ENCODE measurements at places on chromosomes 16 and 17.

GRCh38 chr16:66152181-66152580 lies 214.3 kb upstream of the CDH5 start:
- no peak for DNase-seq

- no peak for DNase-seq
These were observed 5.7 kb upstream of the FN3K start for GRCh38 chr17:82729479-82730260.

GRCh38 chr16:2056681-2057407 lies 9.1 kb downstream of the TSC2 start:
- DNase-seq: no peak

- DNase-seq: no peak
These were observed 12.8 kb downstream of the LRRC36 start for GRCh38 chr16:67339453-67339852.

GRCh38 chr17:17018612-17019429 lies 23.4 kb upstream of the MPRIP start:
- no peak for DNase-seq

DNA sequence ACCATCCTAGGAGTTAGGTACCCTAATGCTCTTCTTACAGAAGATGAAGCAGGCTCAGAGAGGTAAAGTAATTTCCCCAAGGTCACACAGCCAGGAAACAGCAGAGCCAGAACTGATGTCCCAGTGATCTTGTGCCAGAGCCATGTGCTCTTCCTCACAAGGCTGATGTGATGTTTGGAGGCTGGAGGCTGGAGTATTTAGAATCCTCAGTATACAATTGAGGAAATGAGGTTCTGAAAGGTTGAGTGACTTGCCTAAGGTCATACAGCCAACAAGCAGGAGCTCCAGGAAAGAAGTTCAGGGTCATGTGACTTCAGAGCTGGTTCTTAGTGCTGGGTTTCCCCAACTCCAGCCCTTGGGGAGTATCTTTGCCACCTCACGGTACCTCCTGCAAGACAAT lies 18.5 kb downstream of the ITPRIPL2 start:
- DNase-seq: no peak

Measured in cortex of kidney (tissue), 1 donor.